Activated CD8-positive, alpha-beta memory T cell treated with anti-CD3 and anti-CD28 coated beads, Interleukin-2, amount 50 U/mL, for 48 hours (primary cell): ENCODE measurements at places on chromosomes 16 and 17.

DNA sequence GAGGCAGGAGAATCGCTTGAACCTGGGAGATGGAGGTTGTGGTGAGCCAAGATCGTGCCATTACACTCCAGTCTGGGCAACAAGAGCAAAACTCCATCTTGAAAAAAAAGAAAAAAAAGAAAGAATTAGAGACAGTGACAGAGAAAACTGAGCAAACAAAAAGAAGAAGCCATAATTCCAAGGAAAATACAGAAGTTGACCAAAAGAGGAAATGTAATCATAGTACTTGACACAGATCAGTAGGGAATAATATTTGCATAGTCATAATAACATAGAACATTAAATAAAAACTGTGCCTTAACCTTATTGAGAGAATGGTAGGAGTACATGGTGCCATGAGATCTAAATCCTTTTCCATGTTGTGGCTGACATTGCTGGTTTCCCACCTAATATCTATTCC, 14.7 kb upstream of the USP31 start:
- no peak for DNase-seq

DNA sequence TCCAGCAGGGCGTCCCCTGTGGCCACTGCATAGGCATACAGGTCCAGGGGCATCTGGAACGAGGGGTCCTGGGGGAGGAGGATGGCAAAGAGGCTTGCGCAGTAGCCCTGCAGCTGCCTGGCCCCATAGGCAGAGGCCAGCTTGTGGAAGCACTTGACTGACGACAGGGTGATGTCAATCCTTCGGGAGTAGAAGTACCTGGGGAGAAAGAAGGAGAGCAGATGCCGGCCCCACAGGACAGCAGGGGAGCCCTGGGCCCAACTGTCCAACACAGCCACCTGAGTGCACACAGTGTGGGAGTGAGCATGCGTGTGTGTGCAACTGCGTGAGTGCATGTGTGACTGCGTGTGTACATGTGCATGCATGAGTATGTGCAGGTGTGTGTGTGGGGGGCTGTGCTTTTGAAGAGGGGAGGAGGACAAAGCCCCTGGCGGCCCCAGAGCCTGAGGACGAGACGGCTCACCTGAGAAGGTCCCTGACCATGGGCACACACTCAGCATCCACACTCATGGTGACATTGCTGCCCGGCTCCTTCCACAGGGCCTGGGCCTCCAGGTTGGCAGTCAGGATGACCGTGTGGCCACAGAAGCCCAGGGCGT, 7.1 kb downstream of the LGALS3BP start:
- DNase-seq = no peak

DNA sequence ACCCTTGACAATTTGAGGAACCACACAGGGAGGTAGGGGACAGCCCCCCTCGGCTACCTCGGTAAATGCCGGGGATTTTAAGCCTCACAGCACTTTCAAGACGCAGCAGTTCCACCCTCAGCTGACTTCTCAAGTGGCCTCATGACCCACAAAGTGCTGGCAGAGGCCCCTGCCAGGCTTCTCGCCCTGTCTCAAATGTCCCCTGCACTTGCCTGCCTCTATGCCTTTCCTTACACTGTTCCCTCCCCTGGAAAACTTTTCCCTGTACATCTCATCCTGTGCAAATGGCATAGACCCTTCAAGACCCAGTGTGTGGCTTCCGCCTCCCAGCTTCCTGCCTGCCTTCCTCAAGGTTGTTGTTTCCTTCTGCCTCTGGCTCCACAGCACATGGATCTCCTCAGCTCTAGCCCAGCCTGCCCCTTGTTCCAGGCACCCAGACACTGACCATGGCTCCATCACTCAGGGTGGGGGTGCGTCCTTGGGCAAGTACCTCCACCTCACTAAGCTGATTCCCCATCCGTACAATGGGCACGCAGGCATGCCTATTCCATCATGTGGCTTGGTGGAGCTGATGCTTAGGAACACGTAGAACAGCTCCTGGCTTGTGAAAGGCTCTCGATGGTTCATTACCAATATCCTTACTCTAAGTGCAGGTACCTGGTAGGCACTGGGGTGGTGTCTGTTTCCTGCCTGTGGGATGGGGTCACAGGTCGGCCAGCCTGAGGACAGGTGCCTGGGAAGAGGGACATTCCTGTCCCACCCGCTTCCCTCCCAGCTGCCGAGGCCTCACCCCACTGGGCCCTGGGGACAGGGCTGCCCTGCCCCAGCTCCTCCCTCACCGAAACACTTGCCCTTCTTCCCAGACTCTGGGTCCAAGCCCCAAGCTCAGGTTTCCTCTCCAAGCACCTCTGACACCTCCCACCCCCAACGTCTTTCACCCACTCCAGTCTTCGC, 24.0 kb downstream of the MMP15 start:
- DNase-seq = no peak

- DNase-seq = no peak
Observed at GRCh38 chr16:27722892-27723450, 173.0 kb downstream of the KATNIP start.

- no peak for DNase-seq
Observed at GRCh38 chr17:61467416-61468262, 15.4 kb downstream of the TBX4 start.

DNA sequence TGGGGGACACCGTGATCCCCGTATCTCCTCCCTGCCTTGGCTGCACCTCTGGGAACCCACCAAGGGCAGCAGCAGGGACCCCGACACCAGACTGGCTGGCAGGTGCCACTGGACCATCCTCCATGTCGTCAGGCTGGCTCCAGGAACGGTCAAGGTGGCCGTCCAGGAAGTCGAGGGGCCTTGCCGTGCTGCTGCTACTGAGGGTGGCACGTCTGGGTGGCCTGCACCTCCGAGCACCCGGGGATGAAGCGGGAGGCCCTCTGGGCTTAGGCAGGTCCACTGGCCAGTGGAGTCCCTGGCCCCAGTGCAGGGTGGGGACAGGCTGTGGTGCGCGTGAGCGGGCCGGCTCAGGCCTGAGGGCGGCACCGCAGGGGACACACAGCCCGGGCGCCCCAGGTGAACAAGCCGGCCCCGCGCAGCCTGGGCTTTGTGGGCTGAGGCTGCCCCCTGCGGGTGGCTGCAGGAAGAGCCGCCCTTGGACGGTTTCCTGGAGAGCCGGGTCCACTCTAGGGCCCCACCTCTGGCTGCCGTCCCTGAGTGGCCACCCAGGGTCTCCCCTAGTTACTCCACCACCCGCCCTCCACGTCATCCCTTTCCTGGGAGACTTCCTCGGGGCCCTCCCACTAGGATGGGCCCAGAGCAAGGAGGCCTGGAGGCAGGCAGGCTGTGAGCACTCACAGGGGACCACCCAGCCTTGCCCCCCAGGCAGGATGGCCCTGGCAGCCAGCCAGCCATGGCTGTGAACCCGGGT, 42.8 kb upstream of the ZC3H18 start:
- peak; percentile 84 for DNase-seq

GRCh38 chr16:86252596-86252995, 257.7 kb upstream of the FOXF1 start:
- DNase-seq = no peak

DNA sequence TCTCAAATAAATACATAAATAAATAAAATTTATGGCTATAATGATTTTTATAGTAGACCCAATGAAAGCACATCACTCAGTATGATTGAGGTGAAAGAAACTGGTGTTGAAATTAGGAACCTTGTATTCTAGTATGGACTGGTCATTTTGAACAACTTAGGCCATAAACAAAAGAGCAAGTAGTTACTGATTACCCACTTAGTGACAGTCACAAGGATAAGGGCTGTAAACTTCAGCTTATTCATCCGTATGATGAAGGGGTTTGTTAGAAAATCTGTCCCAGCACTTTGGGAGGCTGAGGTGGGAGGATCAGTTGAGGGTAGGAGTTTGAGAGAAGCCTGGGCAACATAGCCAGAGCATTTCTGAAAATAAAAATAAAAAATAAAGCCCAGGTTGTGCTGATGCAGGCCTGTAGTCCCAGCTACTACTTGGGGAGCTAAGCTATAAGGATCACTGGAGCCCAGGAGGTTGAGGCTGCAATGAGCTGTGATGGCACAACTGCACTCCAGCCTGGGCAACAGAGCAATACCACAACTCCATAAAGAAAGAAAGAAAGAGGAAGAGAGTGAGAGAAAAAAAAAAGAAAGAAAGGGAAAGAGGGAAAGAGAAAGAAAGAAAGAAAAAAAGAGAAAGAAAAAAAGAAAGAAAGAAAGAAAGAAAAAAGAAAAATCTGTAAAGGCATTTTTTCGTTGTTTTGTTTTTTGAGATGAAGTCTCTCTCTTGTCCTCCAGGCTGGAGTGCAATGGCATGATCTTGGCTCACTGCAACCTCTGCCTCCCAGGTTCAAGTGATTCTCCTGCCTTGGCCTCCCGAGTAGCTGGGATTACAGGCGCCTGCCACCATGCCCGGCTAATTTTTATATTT, 4.2 kb upstream of the SPAG9 start:
- DNase-seq = no peak

GRCh38 chr16:72895951-72896350, 152.0 kb downstream of the ZFHX3 start:
- DNase-seq = no peak

DNA sequence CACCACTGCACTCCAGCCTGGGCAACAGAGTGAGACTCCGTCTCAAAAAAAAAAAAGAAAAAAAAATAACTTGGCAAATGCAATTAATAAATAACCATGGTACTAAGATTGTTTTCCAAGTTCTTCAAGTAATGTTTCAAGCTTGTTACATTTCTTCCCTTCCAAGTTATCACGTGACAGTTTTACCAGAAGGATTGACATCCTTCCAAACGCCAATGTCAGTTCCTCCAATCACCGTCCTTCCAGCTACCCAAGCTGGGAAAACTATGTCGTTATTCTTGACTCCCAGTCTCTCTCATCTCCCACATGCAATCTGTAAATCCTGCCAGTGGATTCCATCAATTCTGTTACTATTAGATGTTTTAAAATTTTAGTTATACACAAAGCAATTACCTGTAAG, 3.9 kb upstream of the PHAF1 start:
- DNase-seq = no peak
